NCI-H524 (cell line): ENCODE measurements at places on chromosomes 3 and 15.

DNA sequence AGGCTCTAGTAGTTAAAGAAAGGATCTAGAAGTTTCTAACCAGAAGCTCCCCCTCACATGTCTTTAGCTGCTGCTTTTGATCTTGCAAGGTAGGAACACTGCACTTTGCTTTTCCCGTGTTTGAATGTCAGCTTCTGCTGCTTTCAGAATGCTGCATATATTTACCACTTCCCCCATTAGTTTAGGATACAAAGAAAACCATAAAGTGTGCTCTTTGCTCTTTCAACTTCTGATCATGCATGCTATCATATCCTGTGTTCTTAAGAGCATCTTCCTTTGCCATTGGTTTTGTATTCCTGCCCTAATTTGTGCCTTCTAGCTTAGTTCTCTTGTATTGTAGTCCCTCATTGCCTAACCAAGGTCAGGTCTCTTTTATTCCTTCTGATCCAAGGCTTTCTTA lies 43.3 kb downstream of the ZNF609 start:
- DNase-seq: no peak

- peak; percentile 83 for DNase-seq
Observed at GRCh38 chr3:195907934-195908693, at the start of gene TNK2. TSS of gene TNK2 (minus strand) at chr3:195908551. CDS start at chr3:195888588, 19,963 bp downstream.

DNA sequence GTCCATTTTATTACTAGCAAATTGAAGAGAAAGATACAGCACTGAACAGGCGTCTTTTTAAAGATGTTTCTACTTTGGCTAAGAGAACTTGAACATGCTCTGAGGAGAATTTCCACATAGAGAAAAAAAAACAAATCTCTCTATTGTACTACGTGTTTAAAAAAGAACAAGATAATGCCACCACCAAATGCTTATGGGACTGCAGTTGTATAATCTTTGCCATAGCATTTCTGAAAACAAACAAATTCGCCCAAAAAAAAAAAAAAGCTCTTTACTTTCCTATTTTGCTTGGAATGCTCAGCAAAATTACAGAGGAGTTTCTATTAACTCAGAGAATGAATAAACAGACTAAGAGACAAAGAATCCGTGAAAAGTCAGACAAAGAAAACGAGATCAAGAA lies 114.2 kb downstream of the CNTN3 start:
- DNase-seq: no peak

DNA sequence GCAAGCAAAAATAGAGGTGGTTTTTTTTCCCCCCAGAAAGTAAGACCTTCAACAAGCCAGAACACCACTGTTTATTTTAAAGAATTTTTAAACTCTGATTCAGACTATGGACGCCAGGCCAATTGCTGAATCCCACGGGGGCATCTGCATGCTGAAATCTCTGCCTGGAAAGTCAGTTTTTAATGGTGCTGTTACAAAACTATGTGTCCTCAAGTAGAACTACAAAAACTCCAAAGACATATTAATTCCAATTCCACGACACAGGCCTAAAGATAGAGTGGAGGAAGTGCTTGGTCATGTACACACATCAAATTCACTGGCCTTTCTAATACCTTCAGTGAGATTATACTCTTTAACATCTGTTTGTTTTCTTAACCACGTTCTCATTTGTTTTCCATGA lies 490.5 kb upstream of the NR2F2 start:
- DNase-seq: no peak

GRCh38 chr3:175748087-175748730 lies 889.1 kb downstream of the NAALADL2 start:
- DNase-seq: no peak

- no peak for DNase-seq
Observed at GRCh38 chr3:139173372-139174108, 128.8 kb upstream of the PRR23C start.

GRCh38 chr3:55827786-55828185 lies 340.7 kb upstream of the WNT5A start:
- no peak for DNase-seq

DNA sequence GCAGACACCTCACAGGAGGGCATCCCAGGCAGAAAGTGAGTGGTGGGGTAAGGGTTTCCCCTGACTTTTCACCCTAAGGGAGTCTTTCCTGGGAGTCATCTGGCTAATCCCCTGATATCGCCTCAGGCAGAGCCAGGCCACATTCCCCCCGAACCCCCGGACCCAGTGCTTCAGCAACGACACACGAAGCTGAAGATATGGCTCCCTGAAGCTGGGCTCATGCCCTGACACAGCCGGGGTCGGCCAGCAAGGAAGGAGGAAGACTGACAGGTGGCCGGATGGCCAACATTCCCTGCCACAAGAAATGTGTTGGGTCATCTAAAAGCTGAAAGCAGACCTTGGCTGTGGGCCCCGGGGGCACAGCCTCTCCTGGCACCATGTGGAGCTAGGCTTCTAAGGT lies 14.4 kb downstream of the CHST13 start:
- no peak for DNase-seq

GRCh38 chr3:38029400-38030125 lies at the start of gene PLCD1:
TSS of gene PLCD1 (minus strand) at chr3:38029642. CDS start at chr3:38029539, 103 bp downstream.
- DNase-seq: no peak

DNA sequence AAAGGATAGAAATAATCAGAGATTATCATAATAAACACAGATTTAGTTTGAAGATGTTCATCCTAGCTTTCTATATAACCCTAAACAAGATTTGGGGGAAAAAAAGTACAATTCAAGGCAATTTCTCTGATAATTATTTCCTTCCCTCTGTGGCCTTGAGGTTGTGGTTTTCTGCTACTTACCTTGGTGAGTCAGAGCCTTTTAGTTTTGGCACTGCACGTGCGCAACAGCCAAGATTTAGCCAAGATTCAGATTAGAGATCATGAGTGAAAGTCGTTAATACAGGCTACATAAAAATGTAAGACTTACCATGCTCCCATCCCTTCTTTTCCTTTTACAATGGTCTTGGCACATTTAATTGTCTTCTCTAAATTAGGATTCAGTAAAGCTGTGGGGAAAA lies 6.7 kb downstream of the LYZL4 start:
- no peak for DNase-seq

DNA sequence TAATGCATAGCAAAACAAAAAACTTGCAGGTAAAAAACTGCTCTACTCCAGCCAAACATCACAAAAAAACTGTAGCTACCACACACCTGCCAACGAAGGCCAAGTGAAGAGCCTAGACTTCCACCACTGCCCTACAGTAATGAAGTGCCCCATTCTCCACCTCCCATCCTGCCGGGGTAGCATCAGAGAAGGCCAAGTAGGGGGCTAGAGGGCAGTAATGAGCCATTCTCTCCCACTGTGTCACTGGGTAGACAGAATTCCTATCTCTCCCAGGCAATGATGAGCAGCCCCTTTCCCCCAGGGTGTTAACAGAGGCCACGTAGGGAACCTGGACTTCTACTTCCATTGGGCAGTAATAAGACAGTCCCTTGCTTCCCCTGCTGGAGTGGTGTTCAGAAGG lies 9.5 kb downstream of the SEC22C start:
- DNase-seq: peak; percentile 57

- no peak for DNase-seq
Observed at GRCh38 chr3:110126065-110126464, 788.7 kb upstream of the DPPA4 start.
